ENCODE measurements at places on chromosomes 13 and 19. TPM values are rescaled to one million over a fixed set of nuclear protein-coding genes. Genes with fewer than 3 reads are reported as not detected.
A peak's percentile ranks its signal among the peaks of the same experiment; 100 is the strongest.

GRCh38 chr19:23070353-23071146, 46.3 kb upstream of the ZNF730 start:
- H3K36me3 ChIP-seq: no peaks in the 10 kb centered on the region
- H3K4me1 ChIP-seq: peaks cover 19% of the 10 kb centered on the region
- H3K27ac ChIP-seq: no peak overlapping the region
- peak overlapping the region; percentile 40 for H3K4me3 ChIP-seq

DNA sequence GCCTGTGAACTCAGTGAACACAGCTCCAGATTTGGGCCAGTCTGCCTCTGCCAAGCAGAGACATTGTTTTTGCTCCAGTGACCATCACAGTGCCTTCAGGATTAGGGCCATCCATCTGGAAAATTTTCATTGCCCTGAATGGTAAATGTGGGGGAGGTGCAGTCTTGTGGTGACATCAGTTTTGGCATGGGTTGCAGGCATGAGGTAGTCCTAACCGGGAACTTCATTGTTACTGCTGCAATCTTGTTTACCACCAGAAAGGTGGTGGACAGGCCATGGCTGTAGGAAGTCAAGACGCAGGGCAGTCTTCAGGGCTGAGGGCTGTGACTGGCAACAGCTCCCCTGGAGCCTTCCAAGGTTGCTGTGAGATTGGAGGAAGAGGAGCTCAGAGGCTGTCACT, 55.2 kb downstream of the SPATA13 start:
- H3K4me3 ChIP-seq: no peak overlapping the region
- peaks cover 37% of the 10 kb centered on the region for H3K4me1 ChIP-seq
- DNase-seq: no peak
- H3K27ac ChIP-seq: peak overlapping the region; percentile 42

GRCh38 chr19:55176076-55176475, 4.0 kb downstream of the SYT5 start:
- H3K27me3 ChIP-seq: peaks cover 96% of the 10 kb centered on the region
- H3K36me3 ChIP-seq: no peaks in the 10 kb centered on the region
- no peak for DNase-seq
- no peak overlapping the region for H3K4me3 ChIP-seq

Gene GJA3
- not detected for total RNA-seq

Gene UBE2L5
- total RNA-seq: not detected

DNA sequence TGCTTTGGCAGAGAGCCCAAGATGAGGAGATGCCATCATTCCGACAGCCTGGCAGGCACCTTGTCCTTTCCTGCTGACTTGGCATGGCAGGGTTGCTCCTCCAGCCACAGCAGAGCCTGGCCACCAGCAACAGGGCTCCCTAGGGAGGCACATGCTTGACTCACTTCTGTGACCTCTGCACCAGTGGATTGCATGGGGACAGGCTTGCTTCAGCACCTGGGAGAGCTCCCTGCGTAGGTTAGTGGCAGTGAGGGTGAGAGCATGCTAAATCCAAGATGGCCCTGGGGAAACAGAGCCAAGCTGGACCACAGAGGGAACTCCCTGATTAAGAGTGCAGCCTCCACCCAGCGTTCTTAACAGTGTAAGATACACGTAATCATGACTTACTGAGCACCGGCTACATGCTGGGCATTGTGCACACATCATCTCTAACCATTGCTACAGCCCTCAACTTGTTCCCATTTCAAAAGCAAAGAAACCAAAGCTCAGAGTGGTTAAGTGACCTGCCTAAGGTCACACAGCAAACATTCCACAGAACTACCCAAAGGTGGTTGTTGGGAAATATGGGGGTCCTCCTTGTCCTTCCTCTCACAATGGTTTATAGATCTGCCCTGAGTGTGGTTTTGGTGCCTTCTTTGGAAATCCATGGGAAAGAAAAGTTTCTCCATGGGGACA, 116.6 kb upstream of the UQCRFS1 start:
- H3K4me3 ChIP-seq: no peak overlapping the region
- H3K27ac ChIP-seq: no peak overlapping the region
- no peaks in the 10 kb centered on the region for H3K36me3 ChIP-seq
- peaks cover 15% of the 10 kb centered on the region for H3K27me3 ChIP-seq
- peak; percentile 74 for DNase-seq
